Stimulated activated CD8-positive, alpha-beta memory T cell treated with anti-CD3 and anti-CD28 coated beads, Interleukin-7, amount 100 ng/mL, for 1 hour (primary cell): ENCODE measurements at places on chromosomes 5 and 9.

DNA sequence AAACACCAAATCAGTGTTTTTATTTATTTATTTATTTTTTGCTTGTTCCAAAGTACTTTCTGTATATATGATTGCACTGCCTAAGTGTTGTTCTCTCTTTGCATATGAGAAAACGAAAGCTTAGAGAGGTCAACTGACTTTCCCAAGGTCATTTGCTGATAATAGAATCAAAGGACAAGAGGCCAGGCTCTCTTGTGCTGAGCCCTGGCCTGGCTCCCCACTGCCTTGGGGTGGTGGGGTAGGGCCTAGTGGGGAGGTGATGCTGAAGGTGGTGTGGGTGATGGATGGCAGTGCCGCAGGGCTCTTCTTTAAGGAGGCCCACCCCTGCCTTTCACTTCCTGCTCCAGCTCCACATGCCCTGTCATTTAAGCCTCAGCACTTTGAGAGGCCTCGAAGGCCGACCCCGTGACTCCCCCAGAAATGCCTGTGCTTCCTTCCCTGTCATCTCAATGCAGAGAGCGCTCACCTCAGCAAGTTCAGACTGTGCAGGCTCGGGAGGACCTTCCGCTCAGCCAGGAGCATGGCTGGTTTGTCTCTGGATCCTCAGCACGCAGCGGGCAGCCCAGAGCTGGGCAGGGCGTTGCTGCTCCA, 59.5 kb downstream of the SMIM23 start:
- no peak for DNase-seq

DNA sequence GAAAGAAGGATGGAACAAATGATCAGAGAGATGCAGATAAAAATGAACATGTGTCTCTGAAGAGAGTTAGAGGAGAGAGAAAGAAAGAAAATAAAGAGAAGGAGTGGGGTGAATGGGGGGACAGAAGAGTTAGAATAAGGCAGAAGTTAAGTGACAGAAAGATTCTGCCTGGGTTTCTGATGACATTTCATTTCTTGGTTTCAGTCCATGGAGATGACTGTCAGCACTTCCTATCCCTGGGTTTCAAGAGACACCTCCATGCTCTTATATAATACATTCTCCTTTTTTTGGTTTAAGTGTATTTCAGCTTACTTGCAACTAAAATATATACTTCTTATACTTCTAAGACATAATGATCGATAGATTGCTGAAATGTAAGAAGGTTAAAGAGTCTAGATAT, 213.0 kb upstream of the IL12B start:
- DNase-seq, result no peak

- DNase-seq, result no peak
These were observed 223.1 kb upstream of the PAPPA start for GRCh38 chr9:115930472-115930871.

- no peak for DNase-seq
These were observed 135.0 kb downstream of the STK32A start for GRCh38 chr5:147369742-147370374.

DNA sequence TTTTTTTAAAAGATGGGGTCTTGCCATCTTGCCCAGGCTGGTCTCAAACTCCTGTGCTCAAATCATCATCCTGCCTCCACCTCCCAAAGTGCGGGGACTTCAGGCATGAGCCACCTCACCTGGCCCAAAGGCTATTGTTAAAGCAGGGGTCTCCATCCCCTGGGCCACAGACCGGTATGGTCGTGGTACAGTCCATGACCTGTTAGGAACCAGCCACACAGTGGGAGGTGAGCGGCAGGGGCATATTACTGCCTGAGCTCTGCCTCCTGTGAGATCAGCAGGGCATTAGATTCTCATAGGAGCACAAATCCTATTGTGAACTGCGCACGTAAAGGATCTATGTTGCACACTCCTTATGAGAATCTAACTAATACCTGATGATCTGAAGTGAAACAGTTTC, 7.3 kb upstream of the NOL6 start:
- DNase-seq, result no peak

- DNase-seq, result no peak
These were observed 44.4 kb upstream of the GPR21 start for GRCh38 chr9:122988920-122989621.

- DNase-seq, result no peak
These were observed 3.1 kb downstream of the SMARCA2 start for GRCh38 chr9:2018162-2018643.

DNA sequence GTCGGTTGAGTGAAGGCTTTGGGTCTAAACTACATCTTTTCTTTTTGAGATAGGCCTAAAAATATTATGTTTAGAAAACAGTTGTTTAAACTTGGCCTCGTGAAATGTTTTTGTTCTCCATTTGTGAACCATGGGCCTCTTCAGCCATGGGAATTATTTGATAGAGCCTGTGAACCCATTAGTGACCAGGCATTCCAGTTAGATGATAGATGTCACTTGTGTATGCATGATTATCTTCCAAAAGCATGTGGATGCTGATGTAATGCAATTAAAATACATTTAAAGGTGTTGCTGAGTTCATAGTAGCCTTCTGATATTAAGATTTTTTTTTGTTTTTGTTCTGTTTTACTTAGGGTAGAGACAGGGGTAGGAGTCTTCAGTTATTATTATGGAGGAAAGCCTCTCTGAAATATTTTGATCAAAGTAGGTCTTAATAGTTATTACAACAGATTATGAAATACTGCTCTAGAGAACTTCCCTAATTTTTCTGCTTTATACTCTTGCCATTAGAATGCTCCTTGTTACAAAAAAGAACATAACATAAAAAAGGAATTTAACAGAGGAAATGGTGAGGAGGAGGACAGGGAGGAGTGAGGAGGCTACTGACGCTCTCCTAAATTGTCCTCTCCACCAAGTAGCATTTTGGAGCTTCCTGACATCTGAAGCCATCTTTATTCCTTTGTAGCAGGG, 32.9 kb downstream of the CPEB4 start:
- DNase-seq, result no peak

DNA sequence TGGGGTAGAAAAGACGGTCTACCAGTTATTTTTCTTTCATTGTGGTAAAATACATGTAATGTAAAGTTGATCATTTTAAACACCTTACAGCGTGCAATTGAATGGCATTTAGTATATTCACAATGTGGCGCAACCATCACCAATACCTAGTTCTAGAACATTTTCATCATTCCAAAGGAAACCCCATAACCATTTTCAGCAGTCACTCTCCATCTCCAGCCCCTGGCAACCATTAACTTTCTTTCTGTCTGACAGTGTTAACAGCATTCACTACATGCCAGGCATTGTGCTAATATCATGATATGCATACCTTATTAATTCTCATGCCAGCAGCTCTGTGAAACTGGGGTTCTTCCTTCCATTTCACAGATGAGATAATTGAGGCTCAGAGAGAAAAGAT, 32.0 kb downstream of the PTGS1 start:
- DNase-seq, result no peak

DNA sequence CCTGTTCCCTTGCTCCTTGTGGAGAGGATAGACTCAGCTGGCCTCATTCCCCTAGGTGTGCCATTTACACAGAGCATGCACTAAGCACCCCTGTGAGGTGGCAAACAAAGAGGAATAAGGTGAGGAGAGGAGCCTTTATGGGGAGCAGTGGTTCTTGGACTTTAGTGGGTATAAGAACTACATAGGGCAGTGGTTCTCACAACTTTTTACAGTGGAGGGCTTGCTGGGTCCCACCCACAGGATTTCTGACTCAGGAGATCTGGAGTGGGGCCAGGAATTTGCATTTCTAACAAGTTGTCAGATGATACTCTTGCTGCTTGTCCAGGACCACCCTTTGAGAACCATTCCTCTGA, 42.0 kb downstream of the CSF1R start:
- no peak for DNase-seq

DNA sequence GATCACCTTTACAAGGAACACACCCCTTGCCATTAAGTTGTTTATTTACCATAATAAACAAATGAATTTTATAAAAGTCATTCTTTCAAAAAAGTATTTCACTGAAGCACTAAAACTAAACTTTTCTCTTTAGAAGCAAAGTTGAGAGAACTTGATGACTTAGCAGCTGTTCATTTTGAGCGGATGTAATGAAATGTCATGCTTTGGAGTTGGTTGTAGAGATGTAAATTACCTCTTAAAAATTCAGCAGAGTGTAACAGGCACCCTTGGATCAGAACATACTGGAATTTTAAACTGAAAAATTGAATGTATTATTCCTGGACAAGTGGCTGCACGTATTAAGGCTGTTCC, 617.2 kb downstream of the PDE4D start:
- DNase-seq, result no peak

GRCh38 chr9:120683150-120683549, 31.1 kb downstream of the MEGF9 start:
- no peak for DNase-seq

DNA sequence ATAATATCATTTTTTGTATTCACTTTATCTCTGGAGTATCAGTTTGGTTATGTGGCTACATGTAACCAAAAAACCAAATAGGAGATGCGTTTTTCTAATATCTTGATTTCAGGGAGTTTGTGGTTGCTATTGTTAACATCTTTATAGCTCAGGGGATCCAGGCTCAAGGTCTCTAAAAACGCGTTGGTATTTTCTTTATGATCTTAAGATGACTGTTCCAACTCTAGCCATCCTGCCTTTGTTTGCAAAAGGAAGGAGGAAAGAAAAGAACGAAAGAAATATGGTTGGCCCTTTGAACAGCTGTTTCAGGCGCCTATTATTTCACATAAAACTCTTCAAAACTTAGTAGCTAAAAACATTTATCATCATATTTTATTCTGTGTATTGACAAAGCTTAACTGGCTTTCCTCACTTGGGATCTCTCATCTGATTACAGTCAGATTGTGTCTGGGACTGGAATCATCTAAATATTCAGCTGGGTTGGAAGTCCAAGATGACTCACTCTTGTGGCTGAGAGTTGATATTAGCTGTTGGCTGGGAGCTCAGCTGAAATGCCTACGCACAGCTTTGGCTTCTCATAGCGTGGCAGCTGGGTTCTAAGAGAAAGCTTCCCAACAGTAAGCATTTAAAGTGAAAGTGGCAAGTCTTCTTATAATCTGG, 60.1 kb downstream of the FAM174A start:
- DNase-seq, result no peak

DNA sequence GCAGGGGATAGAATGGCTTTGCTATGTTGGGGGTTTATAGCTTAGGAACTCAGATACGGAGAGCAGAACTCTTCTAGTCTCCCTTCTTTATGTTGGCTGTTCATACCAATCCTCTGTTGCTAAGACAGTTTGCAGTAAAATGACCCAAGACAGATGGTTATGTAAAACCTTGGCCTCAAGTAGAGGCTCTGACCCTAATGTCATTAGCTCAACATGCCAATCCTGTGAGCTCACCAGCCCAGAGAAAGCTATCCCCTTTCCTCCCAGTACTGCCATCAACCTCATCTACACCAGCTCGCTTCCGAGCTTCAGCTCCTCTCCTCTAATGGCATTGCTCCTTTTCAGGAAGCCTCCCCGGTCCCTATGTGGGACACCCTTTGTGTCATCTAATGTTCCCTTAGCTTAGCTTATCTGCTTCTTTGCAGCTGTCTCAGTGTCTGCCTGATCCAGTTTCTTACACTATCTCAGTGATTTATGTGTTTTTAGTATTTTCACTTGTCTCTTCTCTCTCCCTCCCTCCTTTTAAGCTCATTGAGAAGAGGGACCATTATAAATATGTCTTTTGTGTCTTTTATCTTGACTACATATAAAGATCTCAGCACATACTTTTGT, 281.3 kb upstream of the CLINT1 start:
- DNase-seq, result no peak

DNA sequence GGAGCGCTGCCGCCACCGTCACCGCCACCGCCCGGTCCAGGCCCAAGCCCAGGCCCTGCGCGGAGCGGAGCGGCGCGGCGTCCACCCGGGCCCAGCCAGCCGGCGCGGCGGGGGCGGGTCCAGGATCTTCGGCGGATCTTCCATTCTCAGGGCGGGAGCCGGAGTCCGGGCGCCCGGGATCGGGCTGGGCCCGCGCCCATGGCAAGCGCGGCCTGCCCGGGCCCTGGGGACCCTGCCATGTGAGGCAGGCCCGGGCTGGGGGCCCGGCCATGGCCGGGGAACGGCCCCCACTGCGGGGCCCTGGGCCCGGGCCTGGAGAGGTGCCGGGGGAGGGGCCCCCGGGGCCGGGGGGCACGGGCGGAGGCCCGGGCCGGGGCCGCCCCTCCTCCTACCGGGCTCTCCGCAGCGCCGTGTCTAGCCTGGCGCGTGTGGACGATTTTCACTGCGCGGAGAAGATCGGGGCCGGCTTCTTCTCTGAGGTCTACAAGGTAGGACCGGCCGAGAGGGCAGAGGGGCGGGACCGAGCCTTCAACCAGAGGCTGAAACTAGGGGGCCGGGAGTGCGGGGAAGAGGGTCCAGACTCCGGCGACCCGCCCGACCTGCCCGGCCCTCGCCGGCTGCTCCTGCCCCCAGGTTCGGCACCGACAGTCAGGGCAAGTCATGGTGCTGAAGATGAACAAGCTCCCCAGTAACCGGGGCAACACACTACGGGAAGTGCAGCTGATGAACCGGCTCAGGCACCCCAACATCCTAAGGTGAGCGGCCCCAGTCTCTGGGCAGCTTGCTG, 482 bp downstream of the TESK1 start:
- no peak for DNase-seq

DNA sequence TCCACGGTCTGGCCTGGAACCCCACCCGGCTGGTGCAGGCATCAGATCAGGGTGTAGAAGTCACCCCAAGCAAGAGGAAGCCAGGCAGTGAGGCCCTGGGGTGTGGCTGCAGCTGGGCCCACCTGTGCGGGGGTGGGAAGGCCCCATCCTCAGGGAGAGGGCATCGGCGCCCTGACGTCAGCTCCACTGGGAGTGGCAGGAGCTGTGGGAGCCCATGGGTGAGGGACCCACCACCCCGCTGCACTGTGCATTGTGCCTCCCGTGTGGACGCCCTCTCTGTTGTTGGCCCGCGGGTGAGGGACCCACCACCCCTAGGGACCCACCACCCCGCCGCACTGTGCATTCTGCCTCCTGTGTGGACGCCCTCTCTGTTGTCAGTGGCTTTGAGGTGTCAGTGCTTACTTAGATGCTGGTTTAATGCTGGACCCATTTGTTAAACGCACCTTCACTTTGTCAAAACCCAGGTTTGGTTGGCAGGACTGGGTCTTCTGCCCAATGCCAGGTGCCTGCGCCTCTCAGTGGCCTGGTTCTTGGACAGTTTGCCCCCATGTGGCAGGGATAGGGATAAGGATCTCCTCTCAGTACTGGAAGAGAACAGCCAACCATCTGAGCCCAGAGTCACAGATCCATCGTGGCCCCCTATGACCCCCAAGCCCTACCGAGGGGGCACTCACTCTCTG, 6.9 kb upstream of the EXOC3 start:
- no peak for DNase-seq

DNA sequence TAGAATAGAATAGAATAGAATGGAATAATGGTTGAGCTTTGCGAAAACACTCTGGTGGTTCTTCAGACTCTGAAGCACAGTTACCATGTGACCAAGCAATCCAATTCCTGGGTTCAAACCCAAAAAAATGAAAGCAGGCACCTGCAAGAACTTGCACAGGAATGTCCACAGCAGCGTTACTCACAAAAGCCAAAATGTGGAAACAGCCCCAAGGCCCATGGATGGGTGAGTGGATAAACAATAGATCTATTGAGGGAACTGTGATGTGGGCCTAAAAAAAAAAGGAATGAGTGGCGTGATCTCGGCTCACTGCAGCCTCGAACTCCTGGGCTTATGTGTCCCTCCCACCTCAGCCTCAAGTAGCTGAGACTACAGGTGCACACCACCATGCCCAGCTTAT, 21.4 kb upstream of the TMEM250 start:
- DNase-seq, result no peak

GRCh38 chr5:180648658-180649296, 623 bp downstream of the FLT4 start:
- no peak for DNase-seq
